ENCODE measurements at places on chromosomes 12 and 14.

DNA sequence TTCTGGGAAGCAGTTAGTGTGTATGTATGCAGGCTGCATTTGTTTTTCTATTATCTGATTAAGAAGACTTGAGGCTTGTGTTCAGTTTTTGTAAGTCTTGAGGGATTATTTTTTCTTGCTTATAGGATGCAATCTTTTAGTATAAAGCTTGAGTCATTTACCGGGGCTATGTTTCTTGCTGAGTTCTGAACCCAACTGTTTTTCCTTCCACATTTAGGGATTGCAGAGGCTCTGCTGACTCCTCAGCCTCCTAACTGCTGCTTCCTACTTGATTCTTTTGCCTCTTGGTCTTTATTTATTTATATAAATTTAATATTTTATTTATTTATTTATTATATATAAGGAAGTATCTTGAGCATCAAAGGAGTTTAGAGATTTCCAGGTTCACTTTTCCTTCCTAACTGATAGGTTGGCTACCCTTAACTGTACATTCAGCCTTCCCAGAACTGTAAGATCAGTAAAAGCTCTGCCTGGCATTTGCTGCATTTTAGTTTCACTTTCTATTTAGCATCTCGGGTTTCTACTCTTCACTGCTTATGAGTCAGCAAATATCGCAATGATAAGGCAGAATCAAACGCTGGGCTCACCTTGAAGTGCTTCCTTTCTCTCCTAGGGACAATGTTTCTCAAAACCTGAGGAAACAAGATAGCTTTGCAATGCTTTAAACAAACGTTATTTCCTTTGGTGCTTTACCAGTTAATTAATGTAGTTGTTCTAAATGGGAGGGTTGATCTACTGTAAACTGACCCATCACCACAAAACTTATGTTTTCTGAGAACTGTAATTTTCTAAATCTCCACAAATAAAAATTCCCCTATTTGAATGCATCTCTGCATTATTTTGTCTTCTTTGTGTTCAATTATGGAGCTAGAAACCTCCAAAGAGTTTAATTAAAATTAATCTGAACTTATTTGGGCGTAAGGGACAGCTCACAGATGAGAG, 1183.7 kb upstream of the TMEM132C start:
- peak; percentile 1 for DNase-seq

- DNase-seq: no peak
Measured at GRCh38 chr14:82759656-82760055, 1226.0 kb upstream of the SEL1L start.

- DNase-seq: no peak
Measured at GRCh38 chr12:9619411-9620179, 11.9 kb upstream of the KLRB1 start.

- no peak for DNase-seq
Measured at GRCh38 chr12:115451151-115451779, 767.3 kb upstream of the TBX3 start.

DNA sequence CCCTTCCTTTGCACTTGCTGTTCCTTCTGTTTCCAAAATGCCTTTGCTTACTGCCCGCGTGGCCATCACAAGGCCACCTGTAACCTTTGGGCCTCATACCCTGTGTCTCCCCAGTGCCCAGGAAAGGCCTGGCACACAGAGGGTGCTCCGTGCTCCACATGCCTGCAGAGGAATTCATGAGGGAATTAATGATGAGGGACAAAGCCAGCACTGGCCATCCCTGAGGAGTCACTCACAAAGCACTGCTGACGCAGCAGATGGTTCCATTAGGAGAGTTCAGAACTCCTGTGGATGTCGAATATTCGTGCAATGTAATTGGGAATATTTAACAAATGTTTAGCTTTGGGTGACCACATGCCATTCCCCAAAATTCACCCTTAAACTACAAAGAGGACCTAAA, 49.6 kb upstream of the PRMT8 start:
- no peak for DNase-seq

DNA sequence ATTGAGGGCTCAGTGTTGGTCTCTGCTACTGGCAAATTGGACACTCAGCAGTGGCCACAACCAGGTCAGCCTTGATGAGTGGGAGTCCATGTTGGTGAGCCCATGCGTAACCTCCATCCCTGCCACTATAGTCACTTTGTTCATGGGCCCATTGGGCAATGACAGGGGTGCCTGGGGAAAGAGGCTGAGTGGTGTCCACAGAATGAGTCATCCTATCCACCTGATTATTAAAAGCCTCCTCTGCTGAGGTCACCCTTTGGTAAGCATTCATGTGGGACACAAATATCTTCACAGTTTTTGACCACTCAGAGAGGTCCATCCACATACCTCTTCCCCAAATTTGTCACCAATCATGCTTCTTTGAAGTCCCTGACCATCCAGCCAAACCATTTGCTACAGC, 50.0 kb downstream of the FIGNL2 start:
- DNase-seq: no peak

DNA sequence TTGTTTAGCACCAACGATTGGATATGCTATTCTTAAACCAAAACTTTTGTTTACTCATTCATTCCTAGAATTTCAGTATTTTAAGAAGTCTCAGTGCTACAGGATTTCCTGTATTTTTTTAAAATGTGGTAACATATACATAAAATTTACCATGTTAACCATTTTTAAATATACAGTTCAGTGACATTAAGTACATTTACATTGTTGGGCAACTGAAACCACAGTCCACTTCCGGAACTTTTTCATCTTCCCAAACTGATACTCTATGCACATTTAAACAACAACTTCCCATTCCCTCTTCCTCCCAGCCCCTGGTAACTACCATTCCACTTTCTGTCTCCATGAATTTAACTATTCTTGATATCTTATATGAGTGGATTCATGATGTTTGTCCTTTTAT, 30.3 kb downstream of the PDE3A start:
- no peak for DNase-seq

- no peak for DNase-seq
Measured at GRCh38 chr14:99117671-99118045, 154.3 kb downstream of the BCL11B start.

GRCh38 chr12:47801904-47802246, 17.8 kb downstream of the HDAC7 start:
- no peak for DNase-seq

DNA sequence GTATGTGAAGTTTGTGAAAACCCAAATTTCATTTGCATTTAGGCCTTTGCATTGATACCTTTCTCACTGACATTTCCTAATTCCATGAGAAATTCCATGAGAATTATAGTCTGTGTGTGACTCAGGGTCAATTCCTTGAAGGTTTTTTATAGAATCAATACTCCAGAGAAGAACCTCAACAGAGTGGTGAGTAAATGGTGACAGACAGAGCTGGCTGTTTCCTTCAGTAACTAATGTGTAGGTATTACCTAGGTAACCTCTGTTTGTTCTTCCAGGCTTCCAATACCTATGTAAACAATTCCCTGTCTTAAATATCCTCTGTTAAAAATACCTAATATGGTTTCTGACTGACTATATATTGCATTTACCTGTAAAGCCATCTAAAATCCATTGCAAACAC, 117.0 kb downstream of the TTC8 start:
- no peak for DNase-seq

- DNase-seq: no peak
Measured at GRCh38 chr14:38904959-38905358, 198.1 kb downstream of the SEC23A start.

- no peak for DNase-seq
Measured at GRCh38 chr14:66403183-66403582, 83.0 kb upstream of the CCDC196 start.

DNA sequence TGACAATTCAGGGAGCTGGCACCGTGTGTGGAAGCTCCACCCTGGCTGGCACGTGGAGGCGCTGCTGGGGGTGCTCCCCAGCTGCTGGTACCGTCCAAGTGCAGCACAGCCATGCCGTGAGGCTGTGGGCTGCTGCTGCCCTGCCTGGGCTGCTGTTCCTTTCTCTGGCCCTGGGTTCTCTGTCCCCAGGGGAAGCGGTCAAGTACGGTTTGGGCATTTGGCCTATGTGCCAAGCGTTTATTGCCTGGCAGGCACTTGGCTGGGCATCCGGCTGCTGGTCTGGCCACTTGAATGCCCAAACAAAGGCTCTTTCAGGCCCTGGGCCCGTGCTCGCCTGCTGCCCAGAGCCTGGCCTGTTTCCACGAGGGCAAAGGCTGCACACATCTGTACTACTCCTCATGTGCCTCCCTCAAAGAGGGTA, 39.6 kb downstream of the RHOF start:
- no peak for DNase-seq

DNA sequence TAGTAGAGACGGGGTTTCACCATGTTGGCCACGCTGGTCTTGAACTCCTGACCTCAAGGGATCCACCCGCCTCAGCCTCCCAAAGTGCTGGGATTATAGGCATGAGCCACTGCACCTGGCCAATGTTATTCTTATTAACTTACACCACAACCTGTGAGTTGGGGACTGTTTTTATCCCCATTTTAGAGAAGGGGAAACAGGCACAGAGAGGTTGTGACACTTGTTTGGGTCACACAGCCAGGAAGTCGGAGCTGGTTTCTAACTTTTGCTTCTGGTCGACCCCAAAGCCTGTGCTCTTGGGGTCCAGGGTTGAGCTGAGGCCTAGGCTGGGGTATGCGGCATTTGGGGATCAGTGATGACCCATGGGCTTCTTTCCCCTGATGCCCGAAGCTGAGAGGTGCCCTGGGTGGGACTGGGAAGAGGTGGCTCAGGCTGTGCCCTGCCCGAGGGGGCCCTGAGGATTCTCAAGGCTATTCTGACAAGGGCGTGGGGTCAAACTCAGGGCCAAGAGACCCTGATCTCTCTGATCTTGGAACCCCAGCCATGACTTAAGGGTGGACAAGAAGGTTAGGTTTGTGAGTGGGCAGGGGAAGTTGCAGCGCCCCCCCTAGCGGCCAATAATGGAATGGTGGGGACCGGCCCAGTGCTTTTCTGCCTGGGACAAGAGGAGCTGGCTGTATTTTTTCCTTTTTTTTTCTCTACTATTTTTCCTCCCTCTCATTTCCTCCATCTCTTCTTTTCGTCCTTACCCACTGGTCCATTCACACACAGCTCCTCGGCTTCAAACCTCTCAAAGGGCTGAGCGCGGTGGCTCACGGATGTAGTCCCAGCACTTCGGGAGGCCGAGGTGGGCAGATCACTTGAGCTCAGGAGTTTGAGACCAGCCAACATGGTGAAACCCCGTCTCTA, 3.0 kb downstream of the SDSL start:
- DNase-seq: peak; percentile 16

DNA sequence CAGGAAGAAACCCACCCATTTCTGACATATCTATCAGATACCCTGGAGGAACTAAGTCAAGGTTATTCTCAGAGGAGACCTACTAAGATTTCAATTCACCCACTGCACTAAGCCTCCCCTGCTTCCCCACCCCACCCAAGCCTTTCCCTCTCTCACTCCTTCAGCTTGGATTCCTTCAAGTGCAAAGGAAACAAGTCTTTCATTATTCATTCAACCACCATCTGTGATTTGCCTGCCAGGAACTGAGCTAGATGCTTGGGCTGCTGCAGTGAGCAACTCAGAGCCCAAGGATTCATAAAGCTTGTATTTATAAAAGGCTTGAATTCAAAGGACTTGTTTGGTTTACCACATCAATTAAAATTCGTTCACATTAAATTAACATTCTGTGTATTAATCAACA, 161.3 kb downstream of the GXYLT1 start:
- DNase-seq: no peak

DNA sequence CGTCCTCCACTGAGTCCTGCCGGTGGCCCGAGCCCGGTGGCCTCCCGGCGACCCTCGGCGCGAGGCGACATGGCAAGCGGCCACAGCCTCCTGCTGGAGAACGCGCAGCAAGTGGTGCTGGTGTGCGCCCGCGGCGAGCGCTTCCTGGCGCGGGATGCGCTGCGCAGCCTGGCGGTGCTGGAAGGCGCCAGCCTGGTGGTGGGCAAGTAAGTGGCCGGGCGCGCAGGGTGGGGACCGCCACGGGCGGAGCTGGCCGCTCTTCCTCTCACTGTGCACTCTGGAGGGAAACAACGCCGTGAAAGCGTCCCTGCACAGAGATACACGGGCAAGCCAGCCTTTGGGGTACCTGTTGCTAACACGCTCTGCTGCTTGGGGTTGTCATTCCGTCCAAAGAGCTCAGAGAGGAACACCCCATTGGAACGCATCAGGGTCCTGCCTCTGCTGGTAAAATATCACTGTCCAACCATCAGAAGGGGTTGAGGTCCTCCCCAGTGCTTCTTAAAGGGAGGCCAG, at the start of gene AMDHD1:
AMDHD1 (plus strand) TSS at position 2 of the 513 bp plus-strand sequence; CDS start at position 70, 68 bp downstream.
- DNase-seq: peak; percentile 16

GRCh38 chr12:124776125-124776513, 87.5 kb downstream of the SCARB1 start:
- DNase-seq: no peak

GRCh38 chr12:52713960-52714886, 10.9 kb upstream of the KRT77 start:
- no peak for DNase-seq

DNA sequence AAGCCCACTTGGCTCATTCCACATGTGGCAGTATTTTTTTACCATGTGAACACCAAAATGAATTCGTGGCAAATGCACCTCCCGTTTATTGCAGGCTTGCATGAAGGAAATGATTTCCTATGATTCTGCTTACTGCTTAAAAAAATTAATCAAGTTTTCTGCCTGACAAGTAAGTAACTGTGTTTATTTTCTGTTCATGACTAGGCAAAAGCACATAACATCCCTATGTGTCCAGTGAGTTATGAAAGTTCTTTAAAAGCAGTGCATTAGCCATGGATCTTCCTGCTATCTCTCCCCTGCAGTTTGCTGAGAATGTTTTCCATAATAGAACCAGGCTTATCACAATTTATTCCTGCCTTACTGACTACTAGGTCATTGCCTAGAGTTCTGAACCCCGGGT, 20.4 kb downstream of the GPR65 start:
- DNase-seq: no peak

GRCh38 chr12:70069221-70070105, 173.8 kb upstream of the CNOT2 start:
- DNase-seq: no peak

GRCh38 chr14:100715332-100715731, 11.4 kb upstream of the DLK1 start:
- no peak for DNase-seq

- no peak for DNase-seq
Measured at GRCh38 chr14:106200541-106201315, 674.3 kb downstream of the TMEM121 start.

DNA sequence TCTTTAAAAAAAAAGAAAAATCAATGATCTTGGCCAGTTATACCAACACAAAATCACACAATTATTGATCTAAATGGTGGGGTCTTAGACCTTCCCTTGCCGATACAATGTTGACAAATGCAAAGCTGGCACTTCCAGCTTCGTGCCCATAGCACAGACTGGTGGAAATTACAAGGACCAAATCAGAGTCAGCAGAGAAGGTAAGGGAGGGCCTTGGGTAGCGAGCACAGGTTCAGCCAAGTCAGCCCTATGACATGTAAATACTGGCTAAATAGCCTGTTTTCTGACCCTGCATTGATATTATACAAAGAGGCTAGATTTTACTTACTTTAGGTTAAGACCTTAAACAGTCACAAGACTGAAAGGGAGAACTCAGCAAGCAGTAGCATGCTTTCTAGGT, 30.3 kb upstream of the WDR89 start:
- no peak for DNase-seq

All from activated CD8-positive, alpha-beta memory T cell treated with anti-CD3 and anti-CD28 coated beads for 4 hours (primary cell).